Thyroid gland (tissue), 4 donors: ENCODE measurements at places on chromosomes 6 and 20.

GRCh38 chr20:34175079-34175478 lies 63.0 kb upstream of the EIF2S2 start:
- no peaks in the 10 kb centered on the region for H3K36me3 ChIP-seq
- H3K27me3 ChIP-seq: no peaks in the 10 kb centered on the region
- H3K4me3 ChIP-seq: no peak overlapping the region
- no peak overlapping the region for H3K27ac ChIP-seq
- no peak for DNase-seq

GRCh38 chr6:84825461-84825860 lies 61.1 kb upstream of the TBX18 start:
- H3K27ac ChIP-seq: no peak overlapping the region
- no peak for DNase-seq
- no peak overlapping the region for H3K4me3 ChIP-seq
- no peaks in the 10 kb centered on the region for H3K4me1 ChIP-seq

- no peak for DNase-seq
- H3K4me3 ChIP-seq: no peak overlapping the region
- no peaks in the 10 kb centered on the region for H3K4me1 ChIP-seq
- H3K27ac ChIP-seq: no peak overlapping the region
- H3K36me3 ChIP-seq: no peaks in the 10 kb centered on the region
Observed at GRCh38 chr6:17015144-17015543, 86.7 kb upstream of the STMND1 start.

- H3K27me3 ChIP-seq: no peaks in the 10 kb centered on the region
- H3K36me3 ChIP-seq: no peaks in the 10 kb centered on the region
- H3K4me3 ChIP-seq: no peak overlapping the region
- peaks cover 9% of the 10 kb centered on the region for H3K4me1 ChIP-seq
Observed at GRCh38 chr6:6812427-6812826, 223.9 kb downstream of the LY86 start.

- no peaks in the 10 kb centered on the region for H3K4me1 ChIP-seq
- no peak for DNase-seq
- no peaks in the 10 kb centered on the region for H3K36me3 ChIP-seq
- no peak overlapping the region for H3K27ac ChIP-seq
Observed at GRCh38 chr6:161415302-161415855, 141.5 kb upstream of the AGPAT4 start.

- no peak overlapping the region for H3K27ac ChIP-seq
- no peaks in the 10 kb centered on the region for H3K4me1 ChIP-seq
- DNase-seq: no peak
- no peaks in the 10 kb centered on the region for H3K27me3 ChIP-seq
- no peaks in the 10 kb centered on the region for H3K36me3 ChIP-seq
Observed at GRCh38 chr6:143331362-143331761, 119.1 kb downstream of the ADAT2 start.

GRCh38 chr6:20778459-20778858 lies 244.2 kb downstream of the CDKAL1 start:
- H3K4me3 ChIP-seq: no peak overlapping the region
- no peak for DNase-seq
- no peaks in the 10 kb centered on the region for H3K4me1 ChIP-seq
- H3K27me3 ChIP-seq: no peaks in the 10 kb centered on the region
